ENCODE measurements at places on chromosomes 11 and 22.

DNA sequence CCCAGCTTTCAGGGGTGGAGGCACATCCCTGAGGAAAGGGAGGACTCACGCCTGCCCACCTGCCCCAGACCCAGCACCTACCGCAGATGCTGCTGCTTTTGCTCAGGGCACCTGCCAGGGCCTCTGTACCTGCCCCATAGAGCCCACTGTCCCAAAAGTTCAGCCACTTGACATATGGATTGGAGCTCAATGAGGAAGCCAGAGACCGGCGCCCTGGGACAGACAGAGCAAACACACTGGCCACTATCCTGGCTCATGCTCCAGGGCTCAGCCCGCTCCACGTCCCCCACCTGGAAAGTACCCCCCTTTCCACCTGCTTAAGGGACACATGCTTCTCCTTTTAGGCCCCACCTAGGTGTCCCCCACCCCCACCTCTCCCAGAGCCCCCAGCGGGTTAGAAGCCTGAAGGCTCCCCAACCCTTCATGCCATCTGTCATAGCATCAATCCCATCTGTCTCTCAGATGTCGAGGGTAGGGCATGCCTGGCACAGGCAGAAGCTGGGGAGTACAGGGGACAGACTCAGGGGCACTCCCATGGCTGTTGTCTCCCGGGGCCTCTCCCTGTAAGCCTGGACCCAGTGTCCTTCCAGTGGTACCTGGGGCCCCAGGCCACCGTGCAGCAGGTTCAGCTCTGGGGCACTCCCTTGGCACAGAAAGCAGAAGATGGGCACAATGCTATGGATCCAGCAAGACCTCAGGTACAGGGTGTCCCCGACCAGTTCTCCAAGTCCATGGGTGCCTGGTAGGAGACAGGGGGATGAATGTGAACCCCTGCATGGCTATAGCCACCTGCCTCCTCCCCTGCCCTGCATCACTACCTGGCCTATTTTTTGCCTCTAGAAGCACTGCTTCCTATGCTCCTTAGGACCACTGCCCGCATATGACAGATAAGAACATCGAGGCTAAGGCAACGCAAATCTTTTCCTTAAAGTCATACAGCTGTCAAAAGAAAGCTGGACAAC, 2.2 kb upstream of the P2RX6 start:
- no peak for DNase-seq

GRCh38 chr22:25663654-25664053, 78.3 kb upstream of the MYO18B start:
- DNase-seq: no peak

- no peak for DNase-seq
Observed at GRCh38 chr22:44743247-44743646, 9.1 kb upstream of the ARHGAP8 start.

DNA sequence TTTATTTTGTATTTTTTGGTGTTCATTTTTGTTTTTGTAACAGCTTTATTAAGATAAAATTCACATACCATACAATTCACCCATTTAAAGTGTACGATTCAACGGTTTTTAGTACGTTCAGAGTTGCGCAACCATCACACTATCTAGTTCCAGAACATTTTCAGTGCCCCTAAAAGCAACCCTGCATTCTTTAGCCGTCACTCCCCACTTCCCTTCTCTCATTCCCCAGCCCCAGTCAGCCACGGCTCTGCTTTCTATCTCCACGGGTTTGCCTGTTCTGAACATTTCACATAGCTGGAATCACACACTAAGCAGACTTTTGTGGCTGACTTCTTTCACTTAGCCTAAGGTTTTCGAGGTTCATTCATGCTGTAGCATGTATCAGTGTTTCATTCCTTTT, 9.6 kb upstream of the KCNQ1OT1 start:
- DNase-seq: peak; percentile 80

- DNase-seq: no peak
Observed at GRCh38 chr22:37223965-37224551, 11.8 kb upstream of the SSTR3 start.

DNA sequence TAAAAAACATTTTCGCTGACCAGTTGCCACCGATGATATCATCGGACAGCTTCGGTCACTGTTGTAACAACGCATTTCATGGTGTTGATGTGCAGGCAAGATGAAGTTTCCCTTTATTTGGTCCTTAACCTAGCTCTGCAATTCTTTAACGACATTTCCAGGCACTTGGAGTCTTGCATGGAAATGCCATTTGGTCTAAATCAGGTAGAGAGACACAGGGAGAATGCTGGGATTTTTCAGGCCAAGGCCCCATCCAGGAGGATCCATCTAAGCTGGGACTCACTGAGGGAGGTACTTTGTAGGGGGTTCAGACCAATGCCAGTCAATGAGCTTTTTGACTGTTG, 121.5 kb upstream of the RCN1 start:
- DNase-seq: no peak

DNA sequence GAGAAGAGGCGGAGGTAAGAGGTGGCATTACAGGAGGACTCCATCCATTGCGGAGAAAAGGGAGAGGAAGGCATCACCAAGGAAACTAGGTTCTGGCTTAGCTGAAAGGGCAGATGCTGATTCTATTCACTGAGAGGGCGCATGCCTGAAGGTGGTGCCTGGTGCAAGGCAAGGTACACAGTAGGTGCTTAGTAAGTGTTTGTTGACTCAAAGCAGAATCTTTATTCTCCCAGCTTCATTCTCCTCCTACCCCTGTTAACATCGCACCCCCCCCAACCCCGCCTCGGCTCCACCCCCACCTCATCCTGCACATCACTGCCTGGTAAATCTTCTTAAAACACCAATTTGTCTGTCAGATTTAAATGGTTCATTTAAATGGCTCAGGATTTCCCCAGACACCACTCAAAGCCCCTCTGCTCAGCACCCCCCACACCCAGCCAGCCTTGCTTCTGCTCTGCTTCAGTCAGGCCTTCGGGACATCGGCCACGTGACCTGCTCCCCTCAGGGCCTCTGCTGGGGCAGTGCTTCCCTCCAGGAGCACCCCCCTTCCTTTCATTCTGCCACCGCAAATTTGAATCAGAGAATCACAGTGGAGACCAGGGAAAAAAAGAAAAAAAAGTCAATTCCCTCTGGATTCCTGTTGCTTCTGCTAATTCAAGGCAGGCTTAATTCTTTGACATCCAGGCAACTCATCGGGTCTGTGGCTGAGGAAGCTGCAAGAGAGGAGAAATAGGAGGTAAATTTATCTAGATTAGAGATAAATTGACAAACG, 17.8 kb upstream of the RCN1 start:
- DNase-seq: no peak

DNA sequence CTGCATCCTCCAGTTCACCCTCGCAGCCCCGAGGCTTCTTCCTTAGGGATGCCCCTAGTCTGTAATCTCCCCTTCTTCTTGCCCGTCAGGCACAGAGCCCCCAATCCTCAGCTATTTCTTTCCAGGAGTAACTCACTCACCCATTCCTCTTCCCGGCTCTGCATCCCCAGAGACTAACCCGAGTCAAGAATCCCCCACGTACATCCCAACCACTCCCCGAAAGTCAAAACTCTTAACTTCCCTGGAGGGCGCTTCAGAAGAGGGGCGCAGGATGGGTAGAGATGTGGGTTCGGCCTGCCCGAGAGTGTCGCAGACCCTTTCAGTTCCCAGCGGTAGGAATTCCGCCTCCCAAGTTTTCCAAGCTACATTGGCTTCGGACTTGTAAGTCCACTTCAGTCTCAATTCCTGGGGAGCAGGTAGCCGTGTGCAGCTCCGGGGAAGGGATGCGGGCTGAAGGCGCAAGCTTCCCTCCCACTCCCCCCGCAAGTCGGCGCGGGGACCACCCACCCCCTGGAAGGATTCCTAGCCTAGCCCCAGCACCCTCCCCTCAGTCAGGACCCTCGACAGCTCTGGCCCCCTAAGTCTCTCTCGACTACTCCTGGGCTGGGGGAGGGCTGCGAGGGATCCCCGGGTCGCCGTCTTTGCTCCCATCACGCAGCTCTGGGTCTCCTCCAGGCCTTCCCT, 871 bp downstream of the BDNF start:
- DNase-seq: no peak

GRCh38 chr11:85661972-85662664, 2.8 kb downstream of the CREBZF start:
- DNase-seq: no peak

DNA sequence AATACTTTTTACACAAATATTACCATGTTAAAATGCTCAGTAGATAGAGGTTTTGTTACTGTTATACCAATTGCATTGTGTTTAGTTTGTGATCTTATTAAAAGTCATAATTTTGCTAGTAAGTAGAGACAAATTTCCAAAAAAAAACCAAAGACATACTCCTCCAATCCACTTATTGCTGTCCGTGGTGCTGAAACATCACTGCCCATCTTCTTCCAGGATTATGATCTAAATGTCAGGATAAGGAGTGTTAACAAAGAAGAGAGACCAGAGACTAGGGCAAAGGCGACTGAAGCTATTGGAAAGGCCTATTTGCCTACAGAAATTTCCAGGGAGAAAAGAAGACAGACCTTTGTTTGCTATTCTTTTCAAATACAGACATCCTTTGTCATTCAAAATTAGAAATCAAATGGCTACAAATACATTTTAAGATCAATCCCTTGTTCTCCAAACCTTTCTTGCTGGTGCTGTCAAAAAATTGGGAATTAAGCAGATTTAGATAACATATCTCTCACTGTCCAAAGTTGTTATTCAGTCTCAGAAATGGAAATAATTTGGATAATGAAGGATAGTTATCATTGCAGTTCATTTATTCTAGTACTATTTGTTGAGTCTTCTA, 199.7 kb downstream of the C11orf91 start:
- no peak for DNase-seq

Measured in sigmoid colon (tissue), 7 donors.